ENCODE measurements at places on chromosomes 7 and 10.

- DNase-seq, result no peak
These were observed 116.1 kb downstream of the CLEC2L start for GRCh38 chr7:139639563-139639962.

DNA sequence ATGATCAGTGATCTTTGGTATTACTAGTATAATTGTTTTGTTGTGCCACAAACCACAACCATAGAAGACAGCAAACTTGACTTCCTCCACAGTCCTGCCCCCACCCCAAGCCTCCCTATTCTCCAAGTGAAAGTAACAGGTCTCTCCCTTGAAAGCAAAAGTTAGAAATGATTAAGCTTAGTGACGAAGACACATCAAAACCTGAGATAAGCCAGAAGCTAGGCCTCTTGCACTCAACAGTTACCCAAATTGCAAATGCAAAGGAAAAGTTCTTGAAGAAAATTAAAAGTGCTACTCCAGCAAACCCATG is 7.5 kb downstream of the SAR1A start:
- DNase-seq, result no peak

DNA sequence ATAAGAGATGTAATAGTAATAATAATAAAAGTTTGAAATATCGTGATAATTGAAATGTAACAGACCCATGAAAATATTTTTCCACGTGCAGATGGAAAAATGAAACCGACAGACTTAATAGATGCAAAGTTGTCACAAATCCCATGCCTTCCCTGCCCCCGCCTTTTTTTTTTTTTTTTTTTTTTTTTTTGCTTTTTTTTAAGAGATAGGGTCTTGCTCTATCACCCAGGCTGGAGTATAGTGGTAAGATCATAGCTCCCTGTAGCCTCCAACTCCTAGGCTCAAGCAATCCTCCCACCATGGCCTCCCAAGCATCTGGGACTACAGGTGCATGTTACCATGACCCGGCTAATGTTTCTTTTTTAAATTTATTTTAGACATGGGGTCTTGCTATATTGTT is 80.5 kb downstream of the JMJD1C start:
- no peak for DNase-seq

GRCh38 chr7:69800495-69800894 is 202.2 kb downstream of the AUTS2 start:
- DNase-seq, result no peak

DNA sequence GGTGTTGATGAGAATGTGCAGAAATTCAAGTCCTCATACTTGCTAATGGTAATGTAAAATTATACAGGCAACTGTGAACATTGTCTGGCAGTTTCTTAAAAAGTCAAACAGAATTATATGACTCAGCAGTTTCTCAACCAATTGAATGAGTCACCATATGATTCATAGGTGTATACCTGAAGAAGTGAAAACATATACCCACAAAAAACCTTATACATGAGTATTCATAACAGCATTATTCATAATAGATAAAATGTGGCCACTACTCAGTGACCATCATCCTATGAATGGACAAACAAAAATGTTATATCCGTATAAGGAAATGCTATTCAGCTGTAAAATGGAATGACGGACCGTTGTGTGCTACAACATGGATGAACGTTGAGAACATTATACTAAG is 253.5 kb downstream of the MALRD1 start:
- DNase-seq, result no peak

GRCh38 chr7:47335557-47336471 is 246.1 kb downstream of the TNS3 start:
- DNase-seq, result no peak

GRCh38 chr10:101856626-101857025 is 13.0 kb upstream of the KCNIP2 start:
- no peak for DNase-seq
